Stimulated activated CD4-positive, alpha-beta T cell treated with anti-CD3 and anti-CD28 coated beads, TNF-alpha, amount 100 ng/mL, for 24 hours (primary cell): ENCODE measurements at places on chromosomes 6 and 20.

DNA sequence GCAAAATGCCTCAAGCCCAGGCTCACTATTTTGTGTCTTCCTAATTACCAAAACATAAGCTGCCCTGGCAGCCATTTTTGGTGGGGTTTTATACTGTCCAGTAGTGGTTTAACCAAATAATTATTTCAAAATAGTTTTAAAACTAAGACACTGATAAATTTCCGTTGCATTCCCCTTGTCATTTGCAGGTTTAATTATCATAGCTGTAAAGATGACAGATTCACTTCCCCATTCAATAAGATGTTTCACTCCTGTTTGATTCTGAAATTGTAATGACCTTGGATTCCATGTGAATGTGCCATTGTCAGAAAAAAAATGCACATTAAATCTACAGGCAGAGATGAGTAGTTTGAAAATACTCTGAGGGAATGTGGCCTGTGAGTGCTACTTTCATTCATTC is 172.0 kb downstream of the COL9A1 start:
- no peak for DNase-seq

- DNase-seq: no peak
Measured at GRCh38 chr20:37007898-37008649, 56.6 kb upstream of the SAMHD1 start.

DNA sequence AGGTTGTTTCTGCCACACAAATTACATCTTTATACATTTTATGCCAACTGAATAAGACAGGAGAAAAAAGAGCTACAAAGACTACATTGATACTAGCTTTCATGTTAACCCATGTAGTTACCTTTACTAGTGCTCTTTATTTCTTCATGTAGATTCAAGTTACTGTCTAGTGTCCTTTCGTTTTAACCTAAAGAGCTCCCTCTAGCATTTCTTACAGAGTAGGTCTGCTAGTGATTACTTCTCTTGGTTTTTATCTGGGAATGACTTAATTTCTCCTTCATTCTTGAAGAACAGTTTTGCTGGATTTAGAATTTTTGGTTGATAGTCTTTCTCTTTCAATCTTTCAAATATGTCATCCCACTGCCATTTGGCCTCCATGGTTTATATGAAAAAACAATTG is 21.2 kb upstream of the NOP56 start:
- DNase-seq: no peak

DNA sequence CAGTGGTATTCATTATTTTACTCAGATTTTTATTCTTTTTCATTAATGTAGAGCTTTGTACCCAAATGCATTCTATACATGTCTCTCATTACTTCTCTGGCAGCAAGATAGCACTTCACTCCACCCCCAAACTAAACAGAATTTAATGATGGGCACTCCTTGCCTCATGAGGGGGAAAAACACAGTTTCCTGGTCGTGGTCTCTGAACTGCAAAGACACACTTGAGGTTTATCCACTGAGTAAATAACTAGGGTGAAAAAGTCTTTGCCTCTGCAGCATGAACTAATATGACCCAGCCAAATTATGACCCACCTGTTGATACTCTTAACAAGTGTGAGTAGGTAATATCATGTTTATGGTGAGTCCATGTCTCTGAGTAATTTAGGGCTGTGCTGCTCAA is 785.2 kb upstream of the FLRT3 start:
- DNase-seq: no peak
